NCI-H2081 treated with DMSO at 0.1 percent for 48 hours (cell line): ENCODE measurements at places on chromosomes 16 and 17.

DNA sequence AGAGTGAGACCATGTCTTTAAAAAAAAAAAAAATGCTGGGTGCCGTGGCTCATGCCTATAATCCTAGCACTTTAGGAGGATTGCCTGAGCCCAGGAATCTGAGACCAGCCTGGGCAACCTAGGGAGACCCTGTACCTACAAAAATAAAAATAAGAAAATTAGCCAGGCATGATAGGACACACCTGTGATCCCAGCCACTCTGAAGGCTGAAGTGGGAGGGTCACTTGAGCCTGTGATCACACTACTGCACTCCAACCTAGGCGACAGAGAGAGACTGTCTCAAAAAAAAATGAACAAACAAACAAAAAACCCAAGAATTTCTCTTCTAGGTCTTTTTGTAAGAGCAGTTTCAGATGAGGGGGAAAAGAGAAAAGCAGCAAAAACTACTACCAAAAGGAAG is 34.6 kb downstream of the NME2 start:
- no peak for DNase-seq

GRCh38 chr16:86886651-86887050 is 308.3 kb downstream of the FOXL1 start:
- DNase-seq: no peak

GRCh38 chr17:46979147-46979863 is at the start of gene RPRML:
RPRML (minus strand) TSS chr17:46979253; CDS start chr17:46979007, 246 bp downstream.
- no peak for DNase-seq

GRCh38 chr17:44977065-44977464 is 9.0 kb upstream of the C1QL1 start:
- DNase-seq: no peak

- no peak for DNase-seq
These were observed 10.9 kb downstream of the CEP295NL start for GRCh38 chr17:78892062-78892456.

DNA sequence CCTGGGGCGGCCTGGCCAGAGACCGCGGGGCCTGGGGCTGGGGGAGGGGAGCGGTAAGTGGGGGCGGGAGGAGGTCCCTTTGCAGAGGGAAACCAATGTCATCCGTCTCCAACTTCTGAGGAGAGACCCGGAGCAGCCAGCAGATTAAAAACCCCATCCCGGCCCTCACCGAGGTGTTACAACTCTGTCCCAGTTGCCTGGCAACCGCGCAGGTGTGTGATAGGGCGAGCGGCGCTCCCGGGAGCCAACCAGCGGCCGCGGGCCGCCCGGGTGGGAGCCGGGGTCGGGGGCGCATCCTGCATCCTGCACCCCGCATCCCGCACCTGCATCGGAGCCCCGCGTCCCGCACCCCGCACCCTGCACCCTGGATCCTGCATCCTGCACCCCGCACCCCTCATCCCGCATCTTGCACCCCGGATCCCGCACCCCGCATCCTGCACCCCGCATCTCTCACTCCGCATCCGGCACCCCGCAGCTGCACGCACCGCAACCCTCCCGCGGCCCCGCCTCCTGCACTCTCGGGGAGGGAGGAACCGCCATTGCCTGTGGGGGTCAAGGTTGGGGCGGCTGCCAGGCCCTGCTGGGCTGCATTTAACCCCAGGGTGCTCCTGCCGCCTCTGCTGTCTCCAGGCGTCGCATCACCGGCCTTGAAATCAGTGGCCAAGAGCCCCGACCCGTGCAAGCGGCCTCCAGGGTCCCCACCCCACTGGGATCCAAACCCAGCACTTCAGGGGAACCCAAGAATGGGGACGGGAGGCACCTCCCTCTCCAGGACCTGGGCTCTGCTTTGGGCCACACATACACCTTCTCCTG is 47.3 kb downstream of the RTN4RL1 start:
- no peak for DNase-seq

GRCh38 chr17:45225964-45226530 is 4.4 kb downstream of the FMNL1 start:
- no peak for DNase-seq

- no peak for DNase-seq
These were observed 18.4 kb downstream of the ADCY9 start for GRCh38 chr16:4097826-4098240.

DNA sequence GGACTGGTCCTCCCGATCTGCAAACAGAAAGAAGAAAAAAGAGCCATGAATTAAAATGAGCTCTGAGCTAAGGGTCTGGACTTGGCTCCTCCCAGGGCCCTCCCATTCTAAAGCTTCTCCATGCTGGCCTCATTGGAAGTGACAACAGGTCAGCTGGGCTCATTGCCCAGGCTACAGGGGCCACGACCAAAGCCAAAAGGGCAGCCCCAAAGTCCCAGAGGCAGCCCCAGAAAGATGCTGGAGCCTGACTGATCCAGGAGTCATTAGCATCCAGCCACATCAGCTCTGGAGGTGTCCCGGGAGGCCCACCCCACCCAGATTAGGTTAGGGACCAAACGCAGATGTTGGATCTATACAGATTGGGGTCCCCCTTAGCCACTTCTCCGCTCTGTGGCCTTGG is 58.2 kb downstream of the MYH11 start:
- no peak for DNase-seq
